HepG2 (cell line): ENCODE measurements at places on chromosomes 7 and 10.
A peak's percentile ranks its signal among the peaks of the same experiment; 100 is the strongest.

GRCh38 chr10:132613566-132614348 is 76.2 kb downstream of the INPP5A start:
- no peak overlapping the region for H3K27ac ChIP-seq
- no peaks in the 10 kb centered on the region for H3K4me1 ChIP-seq
- H3K4me3 ChIP-seq, result no peak overlapping the region
- H3K27me3 ChIP-seq, result no peaks in the 10 kb centered on the region
- H3K36me3 ChIP-seq, result no peaks in the 10 kb centered on the region

- H3K4me1 ChIP-seq, result no peaks in the 10 kb centered on the region
- no peaks in the 10 kb centered on the region for H3K27me3 ChIP-seq
- H3K4me3 ChIP-seq, result no peak overlapping the region
- no peak overlapping the region for H3K27ac ChIP-seq
Measured at GRCh38 chr7:105136221-105136620, 122.2 kb downstream of the KMT2E start.

GRCh38 chr10:22682237-22683139 is 31.9 kb downstream of the PIP4K2A start:
- no peaks in the 10 kb centered on the region for H3K27me3 ChIP-seq
- H3K27ac ChIP-seq, result peak overlapping the region; percentile 76
- H3K4me3 ChIP-seq, result peak overlapping the region; percentile 43
- peaks cover 75% of the 10 kb centered on the region for H3K4me1 ChIP-seq
- peak; percentile 69 for DNase-seq

DNA sequence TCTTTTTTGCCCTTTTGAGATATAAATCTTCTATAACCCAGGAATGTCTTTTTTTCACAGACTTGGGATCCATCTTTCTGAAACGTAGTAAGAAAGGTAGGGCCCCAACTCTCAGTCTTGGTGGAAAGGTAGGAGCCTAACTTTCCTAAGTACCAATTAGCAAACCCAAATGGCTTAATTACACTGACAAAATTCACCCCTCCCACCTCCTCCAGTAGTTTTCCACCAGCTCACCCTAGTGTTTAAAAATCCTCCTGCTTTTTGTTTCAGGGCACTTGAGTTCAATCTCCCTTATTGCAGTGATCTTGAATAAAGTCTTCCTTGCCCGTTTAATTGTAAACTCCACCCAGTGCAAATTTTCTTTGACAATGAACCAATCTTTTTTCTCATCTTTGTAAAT is 600.0 kb downstream of the PHTF2 start:
- H3K27me3 ChIP-seq, result peaks cover 3% of the 10 kb centered on the region; the same call in 1 of the 3 replicates
- H3K36me3 ChIP-seq, result no peaks in the 10 kb centered on the region
- no peaks in the 10 kb centered on the region for H3K4me1 ChIP-seq

GRCh38 chr10:5168897-5169420 is 16.0 kb downstream of the AKR1C8 start:
- no peak overlapping the region for H3K27ac ChIP-seq
- no peak overlapping the region for H3K4me3 ChIP-seq
- no peaks in the 10 kb centered on the region for H3K27me3 ChIP-seq
- peak; percentile 45 for DNase-seq

GRCh38 chr7:137731436-137731835 is 115.3 kb downstream of the DGKI start:
- no peak overlapping the region for H3K4me3 ChIP-seq
- DNase-seq, result no peak
- H3K27me3 ChIP-seq, result peaks cover 31% of the 10 kb centered on the region
- no peaks in the 10 kb centered on the region for H3K36me3 ChIP-seq
- H3K27ac ChIP-seq, result no peak overlapping the region

DNA sequence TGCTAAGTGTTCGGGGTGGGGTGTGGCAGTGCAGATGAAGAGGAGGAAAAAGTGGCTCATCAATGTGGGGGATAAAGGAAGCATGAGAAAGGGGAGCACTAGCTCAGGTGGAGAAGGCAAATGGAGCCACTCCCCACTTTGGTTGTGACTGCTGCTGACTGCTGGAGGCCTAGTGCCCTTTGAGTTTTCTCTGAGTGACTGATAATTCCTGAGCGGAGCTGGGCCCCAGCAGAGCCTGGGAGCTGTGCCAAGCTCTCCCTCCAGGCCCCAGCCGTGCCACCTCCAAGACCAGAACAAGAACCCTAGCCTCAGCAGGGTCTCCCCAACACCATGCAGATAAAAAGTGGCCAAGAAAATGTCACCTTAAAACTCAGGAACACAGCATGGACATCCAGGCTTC is 9.7 kb upstream of the RASSF4 start:
- H3K36me3 ChIP-seq, result no peaks in the 10 kb centered on the region
- no peak overlapping the region for H3K4me3 ChIP-seq
- H3K27me3 ChIP-seq, result no peaks in the 10 kb centered on the region
- peaks cover 96% of the 10 kb centered on the region for H3K4me1 ChIP-seq
- no peak for DNase-seq

GRCh38 chr10:23379686-23380085 is 35.1 kb upstream of the C10orf67 start:
- H3K27ac ChIP-seq, result no peak overlapping the region
- no peak overlapping the region for H3K4me3 ChIP-seq
- H3K27me3 ChIP-seq, result no peaks in the 10 kb centered on the region

GRCh38 chr10:3469639-3470020 is 297.0 kb upstream of the PITRM1 start:
- no peak for DNase-seq
- peaks cover 25% of the 10 kb centered on the region; the same call in 1 of the 3 replicates for H3K27me3 ChIP-seq
- H3K4me1 ChIP-seq, result peaks cover 12% of the 10 kb centered on the region
- no peak overlapping the region for H3K27ac ChIP-seq
- H3K36me3 ChIP-seq, result no peaks in the 10 kb centered on the region
